IMR-90 (cell line): ENCODE measurements at places on chromosomes 5 and 9. TPM values are rescaled to one million over a fixed set of nuclear protein-coding genes. Genes with fewer than 3 reads are reported as not detected.
A peak's percentile ranks its signal among the peaks of the same experiment; 100 is the strongest.

- no peaks in the 10 kb centered on the region for H3K4me1 ChIP-seq
- no peak overlapping the region for H3K4me3 ChIP-seq
- DNase-seq: no peak
- H3K36me3 ChIP-seq: no peaks in the 10 kb centered on the region
- H3K27me3 ChIP-seq: peaks cover 4% of the 10 kb centered on the region; the same call in 1 of the 2 replicates
These were observed 108.3 kb downstream of the WNK2 start for GRCh38 chr9:93292288-93292615.

GRCh38 chr5:60959156-60959555, 14.2 kb downstream of the NDUFAF2 start:
- DNase-seq: peak; percentile 40
- H3K4me1 ChIP-seq: no peaks in the 10 kb centered on the region
- H3K4me3 ChIP-seq: no peak overlapping the region

The CDH18 gene
- 0.83 and 1.1 TPM in 2 replicates for total RNA-seq

GRCh38 chr5:158593925-158594324, 505.8 kb downstream of the EBF1 start:
- H3K4me1 ChIP-seq: no peaks in the 10 kb centered on the region
- no peak for DNase-seq
- no peaks in the 10 kb centered on the region for H3K36me3 ChIP-seq
- H3K27me3 ChIP-seq: no peaks in the 10 kb centered on the region
- H3K27ac ChIP-seq: no peak overlapping the region

DNA sequence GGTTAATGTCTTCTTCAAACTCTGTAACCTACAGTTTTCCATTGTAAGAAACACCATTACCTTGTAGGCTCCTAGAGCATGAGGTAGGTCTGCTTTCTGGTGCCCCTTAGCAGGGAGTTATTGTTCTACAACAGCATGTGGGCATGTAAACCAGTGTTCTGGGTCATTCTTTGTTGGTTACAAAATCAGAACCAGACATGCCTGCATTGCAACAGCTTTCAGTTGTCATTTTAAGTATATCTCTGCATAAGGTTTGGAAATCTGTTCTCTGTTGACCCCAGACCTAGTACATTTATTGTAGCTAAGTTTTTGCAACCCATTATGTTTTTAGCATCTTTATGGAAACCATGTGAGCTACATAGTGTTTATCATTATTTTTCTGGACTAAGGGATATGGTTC, 10.9 kb downstream of the RGMB start:
- H3K4me3 ChIP-seq: no peak overlapping the region
- DNase-seq: no peak
- no peaks in the 10 kb centered on the region for H3K27me3 ChIP-seq
- no peak overlapping the region for H3K27ac ChIP-seq

The FAM78A gene
- under 0.01 and 0.18 TPM in 2 replicates for total RNA-seq

The NUTM2F gene
- total RNA-seq: not detected in 2 replicates

The PRR16 gene
- 9.9 and 10.6 TPM in 2 replicates for total RNA-seq

DNA sequence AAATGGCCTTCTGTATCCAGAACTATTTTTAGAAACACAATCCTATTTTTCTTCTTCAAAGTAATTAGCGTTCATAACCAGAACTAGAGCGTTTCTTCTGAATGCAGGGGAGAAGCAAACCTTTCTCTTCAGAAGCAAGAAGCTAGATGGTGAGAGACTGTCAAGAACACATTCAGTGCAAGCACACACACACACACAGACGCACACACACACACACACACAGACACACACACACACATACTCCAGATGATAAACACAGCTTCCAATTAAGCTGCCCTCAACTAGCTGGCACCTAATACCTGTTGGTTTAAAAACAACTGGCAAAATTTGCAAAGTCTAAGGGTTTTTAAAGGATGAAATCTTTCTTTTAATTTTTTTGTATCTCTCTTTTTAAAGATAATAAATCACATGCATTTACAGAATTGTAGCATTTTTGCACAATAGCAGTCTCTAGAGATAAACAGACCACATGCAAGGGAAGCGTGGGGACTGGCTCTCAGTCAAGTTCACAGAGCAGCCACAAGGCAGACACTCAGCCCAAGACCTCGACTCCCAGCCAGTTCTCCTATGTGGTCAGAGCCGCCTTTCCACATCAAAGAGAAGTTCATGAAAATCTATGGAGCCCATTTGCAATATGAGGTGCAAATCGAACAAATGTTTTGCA, 138.5 kb downstream of the TTLL11 start:
- no peaks in the 10 kb centered on the region for H3K27me3 ChIP-seq
- H3K27ac ChIP-seq: no peak overlapping the region
- peak; percentile 78 for DNase-seq
- H3K4me3 ChIP-seq: no peak overlapping the region
- peaks cover 7% of the 10 kb centered on the region for H3K4me1 ChIP-seq

DNA sequence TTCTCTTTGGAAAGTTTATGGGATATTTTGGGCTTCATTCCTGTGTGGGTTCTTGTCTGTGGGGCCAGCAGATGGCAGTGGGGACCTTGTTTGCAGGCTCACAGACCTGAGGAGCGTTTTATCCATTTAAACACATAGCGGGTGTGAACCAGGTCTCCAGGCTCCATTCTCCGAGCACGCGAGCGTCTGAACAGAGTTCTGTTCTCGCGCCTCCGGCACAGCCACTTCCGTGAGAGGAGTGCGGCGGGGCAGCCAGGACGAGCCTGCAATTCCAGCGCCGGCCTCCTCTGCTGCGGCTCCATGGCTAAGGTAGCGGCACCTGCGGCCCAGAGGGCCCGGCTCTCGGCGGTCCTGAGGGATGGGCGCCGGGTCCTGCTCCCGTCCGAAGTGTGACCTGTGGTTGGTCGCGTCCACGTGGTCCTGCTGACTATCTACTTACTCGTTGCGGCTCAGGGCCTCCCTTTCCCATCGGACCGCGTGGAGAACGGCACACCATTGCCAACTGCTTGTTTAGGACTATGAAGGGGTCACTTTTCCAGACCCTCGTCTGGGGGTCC, 7.3 kb downstream of the NRARP start:
- H3K27me3 ChIP-seq: peaks cover 28% of the 10 kb centered on the region
- no peaks in the 10 kb centered on the region for H3K36me3 ChIP-seq
- no peak overlapping the region for H3K4me3 ChIP-seq
- H3K27ac ChIP-seq: no peak overlapping the region

DNA sequence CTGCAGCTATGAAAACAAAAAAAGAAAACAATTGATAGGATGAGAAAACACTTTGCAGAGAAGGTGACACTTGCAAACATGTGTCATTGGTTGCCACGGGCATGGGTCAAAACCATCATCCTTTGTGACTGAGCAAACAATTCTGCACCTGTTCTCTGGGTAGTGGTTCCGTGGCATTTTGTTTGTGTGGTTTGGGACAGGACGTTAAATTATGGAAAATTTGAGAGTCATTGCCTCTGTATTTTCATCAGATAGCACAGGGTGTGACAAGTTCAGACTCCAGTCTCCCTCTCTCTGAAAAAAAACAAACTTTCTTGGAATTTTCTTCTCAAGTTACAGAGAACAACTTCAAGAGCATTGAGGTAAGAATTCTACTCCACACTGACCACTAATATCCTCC, 113.4 kb upstream of the HMHB1 start:
- no peak for DNase-seq
- H3K4me1 ChIP-seq: peaks cover 7% of the 10 kb centered on the region
- no peak overlapping the region for H3K4me3 ChIP-seq
- no peaks in the 10 kb centered on the region for H3K27me3 ChIP-seq
- H3K36me3 ChIP-seq: no peaks in the 10 kb centered on the region

The WDR38 gene
- total RNA-seq: not detected in 2 replicates

DNA sequence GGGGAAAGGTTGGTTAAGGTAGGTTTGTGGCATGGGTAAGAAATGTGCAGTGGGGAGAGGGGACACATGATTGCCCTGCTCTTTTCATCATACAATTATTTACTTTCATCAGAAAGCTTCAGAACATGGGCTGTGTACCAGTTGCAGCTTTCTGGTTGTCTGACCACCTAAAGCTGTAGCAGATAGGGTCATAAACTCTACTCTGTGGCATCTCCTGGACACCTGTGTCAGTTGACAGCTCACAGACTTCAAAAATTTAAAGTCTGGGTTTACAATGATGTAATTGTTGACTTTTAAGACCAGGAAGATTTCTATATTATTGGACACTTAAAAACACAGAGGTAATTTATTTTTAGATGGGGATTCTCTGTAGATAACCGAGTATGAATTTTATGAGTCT, 222.7 kb upstream of the PRR16 start:
- no peaks in the 10 kb centered on the region for H3K4me1 ChIP-seq
- H3K36me3 ChIP-seq: no peaks in the 10 kb centered on the region
- DNase-seq: no peak
- H3K27me3 ChIP-seq: no peaks in the 10 kb centered on the region
- H3K4me3 ChIP-seq: no peak overlapping the region

The GGTA1 gene
- not detected in 2 replicates for total RNA-seq

The CTXN3 gene
- total RNA-seq: not detected in 2 replicates

GRCh38 chr5:138472353-138472752, 7.1 kb downstream of the EGR1 start:
- H3K4me1 ChIP-seq: peaks cover 5% of the 10 kb centered on the region; the same call in 1 of the 2 replicates
- no peak overlapping the region for H3K4me3 ChIP-seq
- peaks cover 2% of the 10 kb centered on the region; the same call in 1 of the 2 replicates for H3K27me3 ChIP-seq
- no peak overlapping the region for H3K27ac ChIP-seq

The EEIG1 gene
- 1.1 TPM in 2 replicates for total RNA-seq

DNA sequence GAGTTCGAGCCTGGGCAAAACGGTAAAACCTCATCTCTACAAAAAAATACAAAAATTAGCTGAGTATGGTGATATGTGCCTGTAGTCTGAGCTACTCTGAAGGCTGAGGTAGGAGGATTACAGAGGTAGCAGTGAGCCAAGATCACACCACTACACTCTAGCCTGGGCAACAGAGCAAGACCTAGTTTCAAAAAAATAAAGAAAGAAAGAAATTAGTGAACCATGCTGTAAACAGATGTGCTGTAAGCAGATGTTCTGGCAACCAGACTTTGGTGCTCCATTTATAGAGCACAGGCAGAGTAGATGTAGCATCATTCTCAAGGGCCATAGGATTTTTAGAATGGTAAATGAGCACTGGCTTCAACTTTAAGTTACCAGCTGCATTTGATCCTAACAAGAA, 115.4 kb downstream of the ST8SIA4 start:
- no peaks in the 10 kb centered on the region for H3K4me1 ChIP-seq
- H3K27ac ChIP-seq: no peak overlapping the region
- H3K4me3 ChIP-seq: no peak overlapping the region
- no peaks in the 10 kb centered on the region for H3K27me3 ChIP-seq

The MCC gene
- total RNA-seq: 17.8 and 20.6 TPM in 2 replicates

- no peaks in the 10 kb centered on the region for H3K4me1 ChIP-seq
- H3K36me3 ChIP-seq: no peaks in the 10 kb centered on the region
- no peaks in the 10 kb centered on the region for H3K27me3 ChIP-seq
- DNase-seq: peak; percentile 4
These were observed 114.4 kb downstream of the MAST4 start for GRCh38 chr5:66710557-66711088.

- DNase-seq: no peak
- no peaks in the 10 kb centered on the region for H3K36me3 ChIP-seq
- H3K27ac ChIP-seq: no peak within 1 kb of the TSS
- no peaks in the 10 kb centered on the region for H3K4me1 ChIP-seq
- H3K27me3 ChIP-seq: peaks cover 28% of the 10 kb centered on the region
- peak within 1 kb of the TSS; percentile 28 for H3K4me3 ChIP-seq
These were observed at the start of gene DOCK8 for GRCh38 chr9:214648-215493. Gene DOCK8, plus strand, starts transcription at chr9:214865. Its CDS starts 112 bp downstream, at chr9:214977.

DNA sequence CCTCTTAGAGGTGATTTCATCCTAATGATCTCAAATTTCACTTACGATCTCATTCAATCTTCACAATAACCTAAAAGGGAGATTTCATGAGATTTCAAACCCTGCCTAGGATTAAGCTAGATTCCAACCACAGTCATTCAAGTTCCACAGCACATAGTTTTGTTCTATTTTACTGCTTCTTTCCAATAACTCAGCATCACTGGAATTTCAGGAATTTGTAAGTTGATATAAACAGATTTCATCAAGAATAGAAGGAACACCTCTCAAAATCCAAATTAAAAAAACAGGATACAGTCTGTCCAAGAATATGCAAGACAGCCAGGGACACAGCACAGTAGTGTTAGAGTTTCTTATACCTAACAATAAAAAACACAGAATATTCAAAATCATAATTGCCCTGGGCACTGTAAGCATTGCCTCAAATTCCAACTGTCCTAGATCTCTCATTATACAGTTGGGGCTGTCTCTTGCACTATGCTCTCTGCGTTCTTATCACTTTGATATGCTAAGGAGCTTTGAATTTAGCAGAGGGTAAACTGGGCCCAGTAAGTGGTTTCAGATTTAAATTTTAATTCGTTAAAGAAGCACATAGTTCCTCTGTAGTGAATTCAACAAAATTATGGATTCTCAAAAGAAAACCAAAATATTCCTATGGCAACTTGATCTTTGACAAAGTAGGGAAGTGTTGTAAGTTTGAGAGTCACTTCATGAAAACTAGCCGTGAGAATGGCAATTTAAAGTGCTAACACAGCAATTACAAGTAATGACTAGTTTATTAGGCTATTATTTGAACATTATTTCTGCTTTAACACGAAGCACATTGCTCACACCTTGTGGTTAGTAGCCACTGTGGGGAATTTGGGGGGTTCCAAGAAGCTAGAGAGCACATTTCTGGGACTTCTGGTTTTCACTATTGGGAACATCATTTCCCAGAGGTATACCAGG, 478.6 kb upstream of the C9orf72 start:
- H3K27me3 ChIP-seq: no peaks in the 10 kb centered on the region
- DNase-seq: no peak
- H3K4me1 ChIP-seq: no peaks in the 10 kb centered on the region
- H3K36me3 ChIP-seq: no peaks in the 10 kb centered on the region
- no peak overlapping the region for H3K4me3 ChIP-seq

GRCh38 chr5:58545912-58546311, 37.0 kb upstream of the RAB3C start:
- DNase-seq: no peak
- H3K4me3 ChIP-seq: no peak overlapping the region
- H3K27ac ChIP-seq: no peak overlapping the region
- no peaks in the 10 kb centered on the region for H3K27me3 ChIP-seq
- no peaks in the 10 kb centered on the region for H3K36me3 ChIP-seq

DNA sequence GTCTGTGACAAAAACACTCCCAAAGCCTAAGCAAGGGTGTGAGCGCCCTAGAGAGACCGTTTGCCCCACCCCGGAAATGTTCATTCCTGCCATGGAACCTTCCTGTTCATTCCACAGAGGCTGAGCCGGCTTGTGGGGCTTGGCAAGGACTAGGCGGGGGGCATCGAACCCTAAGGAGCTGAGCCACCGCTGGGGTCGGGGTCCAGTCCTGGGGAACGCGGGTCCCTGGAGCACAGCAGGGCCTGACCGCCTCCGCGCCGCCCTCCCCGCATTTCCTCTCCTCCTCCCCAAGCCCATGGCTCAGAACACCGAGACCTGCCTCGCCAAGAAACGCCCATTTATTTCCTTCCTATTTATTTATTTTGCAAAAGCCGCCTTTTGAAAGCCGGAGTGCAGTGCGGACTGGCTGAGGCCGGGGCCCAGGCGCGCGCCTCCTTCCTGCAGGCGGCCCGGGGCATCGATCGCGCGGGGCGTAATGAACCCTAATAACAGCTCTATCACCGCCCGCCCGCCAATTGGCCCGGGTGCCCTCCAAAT, 228.9 kb upstream of the IRX4 start:
- H3K4me1 ChIP-seq: no peaks in the 10 kb centered on the region
- DNase-seq: no peak
- no peak overlapping the region for H3K27ac ChIP-seq
- no peaks in the 10 kb centered on the region for H3K36me3 ChIP-seq

GRCh38 chr5:151345808-151346478, 1.4 kb downstream of the SLC36A2 start:
- peaks cover 5% of the 10 kb centered on the region for H3K27me3 ChIP-seq
- peak; percentile 28 for DNase-seq
- H3K27ac ChIP-seq: no peak overlapping the region
- no peaks in the 10 kb centered on the region for H3K4me1 ChIP-seq
- no peaks in the 10 kb centered on the region for H3K36me3 ChIP-seq
- H3K4me3 ChIP-seq: no peak overlapping the region

- H3K36me3 ChIP-seq: no peaks in the 10 kb centered on the region
- H3K27ac ChIP-seq: no peak overlapping the region
- H3K27me3 ChIP-seq: no peaks in the 10 kb centered on the region
- no peak overlapping the region for H3K4me3 ChIP-seq
These were observed 200.0 kb upstream of the TAS2R1 start for GRCh38 chr5:9830184-9830583.
